Activated effector memory CD4-positive, alpha-beta T cell treated with Interleukin-2 at 50 U/mL for 16 hours (primary cell): ENCODE measurements at places on chromosomes 6 and 20.

DNA sequence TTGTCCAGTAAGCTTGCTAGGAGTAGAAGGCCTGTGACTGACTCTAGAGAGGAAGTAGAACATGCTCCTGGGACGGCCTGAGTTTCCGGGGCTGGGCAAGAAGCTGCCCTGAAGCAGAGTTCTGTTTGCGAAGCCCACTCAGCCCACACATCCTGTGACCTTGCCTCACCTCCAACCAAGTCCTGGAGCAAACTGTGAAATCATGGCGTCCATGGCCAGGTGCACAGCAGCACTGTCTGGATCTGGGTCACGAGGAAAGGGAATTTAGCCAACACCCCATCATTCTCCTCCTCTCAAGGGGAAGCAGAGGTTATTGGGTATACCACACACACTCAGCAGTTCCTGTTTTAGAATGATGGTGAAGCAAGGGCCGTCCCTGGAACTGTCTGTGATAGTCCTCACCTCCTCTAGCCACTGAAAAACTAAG lies 87.5 kb downstream of the CRYBG1 start:
- no peak for DNase-seq

GRCh38 chr20:4136078-4136966 lies 121.0 kb upstream of the RNF24 start:
- DNase-seq: no peak

DNA sequence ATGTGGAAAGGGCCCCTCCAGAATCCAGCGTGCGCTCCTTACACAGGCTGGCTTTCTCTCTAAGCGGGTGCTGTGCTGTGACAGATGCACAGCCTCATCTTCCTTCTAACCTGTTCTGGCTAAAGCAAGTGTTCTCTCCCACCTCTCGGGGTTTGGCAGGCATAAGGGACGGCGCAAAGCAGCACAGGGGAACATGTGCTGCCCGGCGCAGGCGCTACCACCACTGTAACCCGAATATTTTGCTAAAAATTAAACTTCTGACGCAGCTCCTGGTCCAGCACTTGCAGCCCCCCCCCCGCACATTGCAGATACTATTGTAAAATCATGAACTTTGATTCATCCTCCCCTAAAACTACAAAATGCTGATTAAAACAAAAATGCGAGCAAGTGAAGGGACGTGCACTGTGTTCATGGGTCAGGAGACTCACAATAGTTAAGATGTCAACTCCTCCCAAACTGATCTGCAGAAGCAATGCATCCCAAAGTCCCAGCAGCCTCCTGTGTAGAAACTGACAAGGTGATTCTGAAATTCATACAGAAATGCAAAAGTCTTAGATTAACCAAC lies 43.0 kb downstream of the TAF4 start:
- no peak for DNase-seq

GRCh38 chr6:27865850-27866356 lies 46.3 kb downstream of the OR2B2 start:
- no peak for DNase-seq

DNA sequence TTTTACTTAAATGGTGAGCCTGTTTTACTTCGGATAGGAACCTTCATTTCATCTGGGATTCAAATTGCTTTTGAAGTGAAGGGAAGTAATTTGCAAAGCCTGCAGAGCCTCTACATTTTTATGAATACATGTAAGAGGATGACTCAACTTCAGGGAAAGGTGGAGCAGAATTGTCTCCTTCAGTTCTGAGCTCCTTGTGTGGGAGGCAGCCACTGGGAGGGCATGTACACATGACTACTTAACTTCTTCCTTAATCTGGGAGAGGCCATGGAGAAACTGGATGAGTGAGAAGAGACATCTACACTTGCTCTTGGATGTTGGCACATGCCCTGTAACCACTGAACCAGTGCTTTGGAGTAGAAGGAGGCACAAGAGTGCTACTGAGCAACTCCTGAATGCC lies 145.1 kb upstream of the NRSN1 start:
- no peak for DNase-seq

GRCh38 chr6:157216570-157216969 lies 106.7 kb downstream of the TMEM242 start:
- DNase-seq: no peak

- DNase-seq: no peak
Measured at GRCh38 chr6:94278146-94278545, 858.8 kb upstream of the EPHA7 start.

GRCh38 chr6:99276747-99277146 lies 72.7 kb downstream of the FAXC start:
- no peak for DNase-seq

GRCh38 chr6:27433714-27434113 lies 39.2 kb downstream of the ZNF184 start:
- DNase-seq: no peak
